Esophagus mucosa (tissue), 1 donor: ENCODE measurements at places on chromosomes 1 and 21.

GRCh38 chr1:204065174-204065985, 7.5 kb upstream of the SOX13 start:
- no peak for ATAC-seq

DNA sequence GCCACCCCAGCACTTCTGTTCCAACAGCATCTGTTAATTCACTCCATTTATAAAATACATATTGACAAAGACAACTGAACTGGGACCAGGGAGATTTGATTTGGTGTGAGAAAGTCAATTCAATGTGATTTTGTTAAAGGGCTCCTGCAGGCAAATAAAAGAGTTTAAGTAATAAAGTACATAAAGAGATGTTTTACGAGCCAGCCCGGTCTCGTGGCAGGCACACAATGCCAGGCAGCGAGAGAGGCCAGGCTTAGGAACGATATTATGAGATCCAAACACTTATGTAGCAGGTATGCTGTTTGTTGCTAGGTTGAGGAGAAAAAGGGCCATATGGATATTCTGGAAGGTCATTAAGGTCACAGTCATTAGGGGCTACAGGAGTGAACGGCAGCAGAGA, 227.1 kb downstream of the KCTD3 start:
- no peak for ATAC-seq

DNA sequence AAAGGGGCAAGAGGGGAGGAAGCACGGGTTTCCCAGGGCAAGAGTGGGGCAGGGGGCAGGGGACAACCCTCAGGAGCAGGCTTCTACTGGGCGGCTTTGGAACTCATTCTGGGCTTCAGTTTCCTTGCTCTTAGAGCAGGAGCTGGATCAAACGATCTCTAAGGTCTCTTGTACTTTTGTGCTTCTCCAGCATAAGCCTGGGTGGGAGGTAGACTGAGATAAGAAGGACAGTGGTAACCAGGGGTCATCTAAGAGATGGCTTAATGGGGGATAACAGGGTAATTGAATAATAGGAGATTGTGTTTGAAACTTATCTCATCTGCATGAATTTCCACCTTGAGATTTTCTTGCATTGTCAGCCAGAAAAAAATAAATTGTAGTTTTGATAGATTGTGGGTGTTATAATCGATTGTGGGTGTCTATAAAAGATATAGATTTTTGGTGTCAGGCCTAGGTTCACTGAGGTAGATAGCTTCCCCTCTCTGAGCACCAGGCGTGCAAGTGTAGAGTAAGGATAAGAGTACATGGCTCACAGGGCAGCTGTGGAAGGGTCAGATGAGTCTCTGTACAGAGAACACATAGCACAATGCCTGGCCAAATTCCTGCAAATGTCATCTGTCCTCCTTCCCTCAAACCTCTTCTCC, 68.0 kb downstream of the CD58 start:
- ATAC-seq, result no peak

DNA sequence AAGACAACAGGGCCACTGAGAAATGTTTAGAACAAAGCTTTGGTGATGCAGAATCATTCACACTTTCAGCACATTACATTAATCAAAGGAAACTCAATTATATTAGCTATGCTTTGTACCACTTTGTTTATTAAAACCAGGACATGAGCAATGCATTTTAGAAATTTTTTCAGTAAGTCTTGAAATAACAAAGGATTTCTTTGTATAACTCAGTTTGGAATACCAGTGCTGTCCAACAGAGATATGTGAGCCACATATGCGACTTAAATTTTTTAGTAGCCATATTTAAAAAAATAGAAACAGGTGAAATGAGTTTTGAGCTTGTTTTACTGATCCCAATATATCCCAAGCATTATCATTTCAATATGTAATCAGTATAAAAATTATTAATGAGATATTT, 18.8 kb upstream of the F3 start:
- ATAC-seq, result no peak

DNA sequence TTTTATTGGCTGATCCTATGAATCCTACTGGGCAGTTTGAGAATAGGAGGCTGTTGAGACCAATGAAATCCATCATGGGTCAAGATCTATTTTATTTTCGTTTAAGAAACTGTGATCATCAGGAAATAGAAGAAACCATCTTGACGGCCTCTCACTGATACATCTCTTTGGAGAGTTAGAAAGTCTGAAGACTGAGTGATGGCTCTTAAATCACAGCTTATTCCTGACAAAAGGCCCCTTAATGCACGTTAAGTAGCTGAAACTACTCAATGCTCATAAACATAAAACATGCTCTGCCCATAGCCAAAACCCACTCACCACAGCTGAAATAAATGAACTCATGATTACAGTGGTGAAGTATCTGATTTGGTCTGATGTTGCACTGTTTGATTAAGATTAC, 784.5 kb upstream of the NEGR1 start:
- no peak for ATAC-seq

GRCh38 chr1:81809808-81810207, 9.1 kb downstream of the ADGRL2 start:
- ATAC-seq, result no peak
